HTR-8/SVneo (cell line): ENCODE measurements at places on chromosomes 3 and 15.
A peak's percentile ranks its signal among the peaks of the same experiment; 100 is the strongest.

- DNase-seq = no peak
Observed at GRCh38 chr3:156581954-156582353, 27.0 kb upstream of the SSR3 start.

DNA sequence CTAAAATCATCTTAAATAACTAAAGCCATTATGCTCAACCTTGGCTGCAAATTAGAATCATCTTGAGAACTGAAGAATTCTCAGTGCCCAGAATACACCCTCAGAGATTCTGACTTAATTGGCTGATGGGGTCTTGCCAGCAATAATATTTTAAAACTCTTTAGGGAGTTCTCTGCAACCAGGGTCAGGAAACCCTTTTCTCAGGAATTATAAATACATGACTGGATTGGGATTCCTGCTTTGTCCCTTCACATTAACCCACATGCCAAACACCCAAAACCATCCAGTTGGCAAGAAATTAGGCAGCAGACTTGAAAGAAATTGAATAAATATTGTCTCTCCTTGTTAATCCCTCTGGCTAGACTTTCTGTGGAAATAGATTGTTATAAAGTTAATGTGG is 482.3 kb upstream of the NECTIN3 start:
- no peak for DNase-seq

DNA sequence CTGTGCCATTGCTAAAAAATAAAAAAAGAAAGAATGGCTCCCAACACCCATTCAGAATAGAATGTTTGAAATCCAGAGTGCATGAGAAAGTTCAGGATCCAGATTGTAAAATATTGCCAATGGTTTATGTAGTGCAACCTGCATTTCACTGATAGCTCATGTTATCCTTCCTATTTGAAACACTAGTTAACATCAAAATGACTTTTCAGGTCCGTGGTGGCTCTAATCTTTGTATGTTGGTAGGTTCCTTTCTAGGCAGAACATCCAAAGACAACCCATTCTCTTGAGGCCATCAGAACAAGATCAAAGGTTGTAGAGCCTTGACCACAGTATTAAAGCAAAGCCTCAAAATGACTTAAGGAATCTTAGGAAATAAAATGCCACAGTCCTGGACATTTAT is 51.0 kb downstream of the PLCL2 start:
- no peak for DNase-seq

GRCh38 chr3:190617185-190617584 is 103.3 kb downstream of the IL1RAP start:
- DNase-seq = no peak

DNA sequence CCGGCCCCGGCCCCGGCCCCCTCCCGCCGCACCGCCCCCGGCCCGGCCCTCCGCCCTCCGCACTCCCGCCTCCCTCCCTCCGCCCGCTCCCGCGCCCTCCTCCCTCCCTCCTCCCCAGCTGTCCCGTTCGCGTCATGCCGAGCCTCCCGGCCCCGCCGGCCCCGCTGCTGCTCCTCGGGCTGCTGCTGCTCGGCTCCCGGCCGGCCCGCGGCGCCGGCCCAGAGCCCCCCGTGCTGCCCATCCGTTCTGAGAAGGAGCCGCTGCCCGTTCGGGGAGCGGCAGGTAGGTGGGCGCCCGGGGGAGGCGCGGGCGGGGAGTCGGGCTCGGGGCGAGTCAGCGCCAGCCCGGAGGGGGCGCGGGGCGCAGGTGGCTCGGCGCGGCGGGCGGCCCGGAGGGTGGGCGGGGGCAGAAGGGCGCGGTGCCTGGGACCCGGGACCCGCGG is 352 bp downstream of the CHRD start:
- DNase-seq = peak; percentile 65

GRCh38 chr3:99854756-99855298 is 37.2 kb downstream of the CMSS1 start:
- DNase-seq = no peak

DNA sequence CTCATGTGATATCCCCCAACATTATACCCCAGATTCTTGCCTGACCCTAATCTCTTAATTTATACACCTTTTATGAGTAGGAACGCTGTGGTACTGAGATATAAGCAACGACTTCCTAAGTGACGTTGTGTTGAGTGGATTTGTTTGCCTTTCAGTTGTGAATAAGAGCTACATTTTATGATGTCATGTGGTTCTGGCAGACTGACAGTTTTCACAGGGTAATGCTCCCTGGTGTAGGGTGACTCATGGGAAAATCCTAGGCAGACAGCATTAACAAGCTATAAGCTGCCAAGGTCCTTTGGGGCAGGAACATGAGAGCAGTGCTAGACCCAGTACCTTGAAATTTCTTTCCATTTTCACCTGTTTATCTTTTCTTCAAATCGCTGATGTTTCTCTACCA is 11.2 kb downstream of the C3orf52 start:
- DNase-seq = peak; percentile 79

DNA sequence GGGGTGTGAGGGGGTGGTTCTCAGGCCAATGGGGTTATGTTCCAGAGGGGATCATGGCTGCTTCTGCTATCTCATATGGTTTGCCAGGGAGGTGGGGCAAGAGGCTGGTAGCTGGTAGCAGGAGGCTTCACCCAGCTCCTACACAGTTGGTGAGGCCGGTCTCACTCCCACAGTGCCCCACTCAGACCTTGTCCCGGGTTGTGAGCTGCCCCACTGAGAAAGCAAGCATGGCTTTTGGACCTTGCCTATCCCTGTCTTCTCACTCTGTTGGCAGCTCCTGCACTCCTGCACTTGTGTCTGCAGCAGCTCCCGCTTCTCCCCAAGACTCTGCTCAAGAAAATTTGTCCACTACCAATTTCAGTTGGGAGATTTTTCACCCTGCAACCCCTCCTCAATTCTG is 46.1 kb downstream of the MYRIP start:
- no peak for DNase-seq

GRCh38 chr3:112555535-112556170 is 6.1 kb downstream of the ATG3 start:
- no peak for DNase-seq

- no peak for DNase-seq
Observed at GRCh38 chr15:47963265-47963664, 157.5 kb upstream of the SLC24A5 start.

- no peak for DNase-seq
Observed at GRCh38 chr3:52483081-52483480, 12.1 kb upstream of the STAB1 start.

- DNase-seq = no peak
Observed at GRCh38 chr3:101255441-101255840, 64.9 kb downstream of the IMPG2 start.

- no peak for DNase-seq
Observed at GRCh38 chr3:194586836-194587235, 46.4 kb downstream of the TMEM44 start.

DNA sequence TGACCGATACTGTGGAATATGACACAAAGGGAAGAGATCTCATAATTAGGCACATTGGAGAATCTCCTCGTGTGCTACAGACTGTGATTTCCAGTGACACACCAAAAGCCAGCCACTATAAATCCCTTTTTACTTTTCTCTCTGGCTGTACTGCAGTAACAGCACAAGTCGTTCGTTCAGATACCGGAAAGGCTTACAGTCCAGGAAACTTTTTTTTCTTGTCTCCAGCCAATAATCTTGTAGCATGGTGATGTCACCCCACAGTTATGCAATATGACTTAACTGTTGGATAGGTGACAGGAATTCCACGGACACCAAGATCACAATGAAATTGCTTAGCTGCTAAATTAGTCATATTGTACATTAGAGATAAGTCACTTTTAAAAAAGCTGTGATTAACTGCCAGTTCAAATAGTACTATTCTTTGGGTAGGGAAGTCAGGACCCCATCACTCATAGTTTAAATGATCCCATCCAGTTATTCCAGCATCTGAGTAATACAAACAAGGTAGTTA is 36.3 kb upstream of the TSC22D2 start:
- peak; percentile 75 for DNase-seq

DNA sequence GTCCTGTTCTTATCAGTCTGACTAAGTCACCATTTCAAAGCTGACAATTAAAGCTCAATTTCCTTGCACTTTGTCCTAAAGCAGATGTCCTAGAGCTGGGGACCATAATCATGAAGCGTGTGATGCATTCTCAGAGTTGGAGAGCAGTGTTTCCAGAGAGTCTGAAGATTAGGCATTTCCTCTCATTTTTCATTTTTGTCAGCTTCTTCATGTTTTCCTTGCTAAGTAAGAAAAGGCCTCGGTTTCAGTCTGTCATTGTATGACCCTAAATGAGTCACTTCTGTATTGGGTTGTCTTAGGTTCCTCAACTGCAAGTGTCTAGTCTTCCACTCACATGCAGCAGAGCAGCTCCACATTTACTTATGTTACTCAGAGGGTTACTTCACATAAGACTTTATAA is 257.2 kb upstream of the TPRG1 start:
- no peak for DNase-seq

DNA sequence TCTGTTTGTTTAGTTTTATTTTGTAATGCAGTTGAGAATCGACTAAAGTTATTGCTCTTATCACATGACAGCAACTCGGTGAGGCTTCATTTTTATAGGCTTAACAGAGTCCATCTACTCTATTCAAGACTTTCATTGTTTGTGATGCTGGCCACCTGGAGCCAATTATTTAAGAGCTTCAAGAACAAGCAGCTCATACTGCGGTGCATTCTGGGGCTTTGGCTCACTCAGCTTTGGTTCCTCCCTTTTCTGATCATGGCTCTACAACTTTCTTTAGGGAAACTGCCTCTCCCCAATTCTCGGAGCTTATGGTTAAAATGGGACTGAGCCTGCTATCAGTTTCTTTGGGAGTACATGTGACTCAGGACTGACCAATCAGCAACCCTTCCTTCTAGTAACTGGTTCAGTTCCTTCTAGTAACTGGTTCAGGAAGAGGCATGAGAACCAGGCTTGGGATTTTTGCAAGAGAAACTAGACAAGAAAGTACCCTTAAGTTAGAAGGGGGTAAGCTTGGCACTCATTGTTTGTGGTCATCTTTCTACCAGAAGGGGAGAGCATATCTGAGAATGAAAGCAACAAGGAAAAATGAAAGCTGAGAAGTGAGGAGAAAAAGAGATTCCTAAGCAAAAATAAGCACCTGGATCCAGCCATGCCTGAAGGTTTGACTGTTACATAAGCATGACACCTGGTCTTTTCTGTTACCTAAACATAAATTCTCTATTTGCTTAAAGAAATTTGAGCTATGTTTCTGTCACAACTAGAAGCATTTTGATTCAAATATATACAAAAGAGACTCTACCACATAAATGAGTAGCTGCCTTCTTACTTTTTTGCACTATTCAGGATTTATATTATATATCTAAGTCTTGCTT is 24.1 kb upstream of the ARHGEF3 start:
- DNase-seq = no peak

DNA sequence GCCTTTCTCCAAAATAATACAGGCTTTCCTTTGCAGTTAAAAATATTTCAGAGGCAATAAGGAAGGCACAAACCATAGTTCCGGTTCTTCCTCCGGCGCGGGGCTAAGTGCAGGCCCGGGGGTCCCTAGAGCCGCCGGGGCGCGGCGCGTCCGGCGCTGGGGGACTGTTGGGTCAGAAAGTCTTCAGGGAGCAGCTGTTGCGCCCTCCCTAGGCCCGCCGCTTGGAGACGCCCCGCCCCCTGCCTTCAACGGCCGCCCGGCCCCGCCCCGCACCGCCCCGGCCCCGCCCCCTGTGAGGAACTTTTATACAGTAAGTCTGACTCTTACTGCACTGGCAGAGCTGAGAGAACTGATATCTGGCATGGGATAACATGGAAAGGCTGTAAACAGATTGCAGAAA is 283.1 kb upstream of the ARL6 start:
- DNase-seq = no peak

DNA sequence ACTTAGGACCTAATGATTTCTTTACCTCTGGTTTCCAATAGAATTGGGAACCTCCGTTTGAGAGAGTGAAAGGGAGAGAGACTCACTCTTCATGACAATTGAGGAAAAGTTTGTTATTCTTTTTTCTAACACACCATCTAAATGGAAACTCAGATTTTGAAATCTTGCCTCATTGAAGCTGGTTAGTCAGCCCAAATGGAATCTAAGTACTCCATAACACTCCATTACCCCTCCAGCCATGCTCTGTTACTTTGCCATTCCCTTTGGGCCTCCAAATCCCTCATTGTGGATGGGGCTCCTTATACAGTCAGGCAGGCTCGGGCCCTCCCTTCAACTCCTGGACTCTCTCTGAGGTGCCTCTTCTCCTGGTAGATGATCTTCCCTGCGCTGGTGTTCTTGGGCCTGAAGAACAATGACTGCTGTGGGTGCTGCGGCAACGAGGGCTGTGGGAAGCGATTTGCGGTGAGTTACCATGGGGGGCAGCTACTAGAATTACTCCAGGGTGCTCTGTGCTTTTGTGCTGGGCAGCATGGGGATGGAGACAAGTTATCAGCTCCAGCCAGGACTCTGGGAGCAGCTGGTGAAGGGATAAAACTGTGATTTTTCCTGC is 1.1 kb downstream of the TM4SF4 start:
- DNase-seq = no peak

DNA sequence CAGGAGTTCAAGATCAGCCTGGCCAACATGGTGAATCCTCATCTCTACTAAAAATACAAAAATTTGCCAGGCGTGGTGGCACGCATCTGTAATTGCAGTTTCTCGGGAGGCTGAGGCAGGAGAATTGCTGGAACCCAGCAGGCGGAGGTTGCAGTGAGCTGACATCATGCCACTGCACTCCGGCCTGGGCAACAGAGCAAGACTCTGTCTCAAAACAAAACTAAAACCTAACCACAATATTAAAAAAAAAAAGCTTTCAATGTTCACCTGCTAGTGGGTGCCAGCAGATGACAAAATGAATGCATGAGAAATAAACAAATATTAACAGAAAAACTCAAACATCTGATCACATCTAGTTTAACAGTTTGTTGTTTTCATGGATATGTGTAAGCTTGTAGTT is 9.0 kb downstream of the SLC24A1 start:
- DNase-seq = no peak

- DNase-seq = no peak
Observed at GRCh38 chr3:19931180-19931692, 2.8 kb downstream of the EFHB start.

GRCh38 chr15:73282567-73283365 is 86.0 kb downstream of the HCN4 start:
- no peak for DNase-seq

DNA sequence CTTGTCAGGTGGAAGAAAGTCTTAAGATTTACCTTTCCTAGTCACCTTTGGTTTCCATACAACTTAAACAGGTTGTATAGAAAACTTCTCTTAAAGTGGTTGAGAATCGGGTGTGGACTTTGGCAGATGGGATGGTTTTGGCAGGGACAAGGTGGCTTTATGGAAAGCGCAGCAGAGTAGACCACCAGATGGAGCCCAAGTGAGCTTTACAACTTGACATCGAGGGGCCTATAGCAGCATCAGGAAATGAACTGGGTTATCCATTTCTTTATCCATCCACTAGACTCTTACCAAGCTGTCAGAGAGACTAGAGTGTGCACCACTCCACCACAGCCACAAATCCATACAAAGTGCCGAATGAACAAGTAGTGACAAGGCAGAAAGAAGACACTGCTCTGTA is 85.3 kb upstream of the MBNL1 start:
- peak; percentile 12 for DNase-seq

DNA sequence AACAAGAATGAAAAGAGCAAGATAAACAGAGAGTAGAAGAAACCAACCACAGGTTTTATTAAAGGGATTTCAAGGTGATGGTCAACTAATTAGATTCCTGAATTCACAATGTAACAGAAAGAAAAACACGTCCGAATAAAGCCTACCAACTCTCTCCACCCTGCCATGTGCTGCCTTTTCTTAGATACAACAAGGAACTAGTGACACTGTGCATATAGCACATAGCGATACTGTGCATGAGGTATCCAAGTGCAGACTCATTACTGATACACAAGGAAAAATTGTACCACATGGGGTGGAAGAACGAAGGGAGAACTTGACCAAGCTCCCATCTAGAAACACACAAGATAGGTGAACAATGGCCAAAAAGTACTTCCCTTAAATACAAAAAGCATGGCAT is 154.6 kb downstream of the MAGI1 start:
- no peak for DNase-seq
